Cerebellar cortex (tissue), 1 donor: ENCODE measurements at places on chromosomes 2 and 18.

DNA sequence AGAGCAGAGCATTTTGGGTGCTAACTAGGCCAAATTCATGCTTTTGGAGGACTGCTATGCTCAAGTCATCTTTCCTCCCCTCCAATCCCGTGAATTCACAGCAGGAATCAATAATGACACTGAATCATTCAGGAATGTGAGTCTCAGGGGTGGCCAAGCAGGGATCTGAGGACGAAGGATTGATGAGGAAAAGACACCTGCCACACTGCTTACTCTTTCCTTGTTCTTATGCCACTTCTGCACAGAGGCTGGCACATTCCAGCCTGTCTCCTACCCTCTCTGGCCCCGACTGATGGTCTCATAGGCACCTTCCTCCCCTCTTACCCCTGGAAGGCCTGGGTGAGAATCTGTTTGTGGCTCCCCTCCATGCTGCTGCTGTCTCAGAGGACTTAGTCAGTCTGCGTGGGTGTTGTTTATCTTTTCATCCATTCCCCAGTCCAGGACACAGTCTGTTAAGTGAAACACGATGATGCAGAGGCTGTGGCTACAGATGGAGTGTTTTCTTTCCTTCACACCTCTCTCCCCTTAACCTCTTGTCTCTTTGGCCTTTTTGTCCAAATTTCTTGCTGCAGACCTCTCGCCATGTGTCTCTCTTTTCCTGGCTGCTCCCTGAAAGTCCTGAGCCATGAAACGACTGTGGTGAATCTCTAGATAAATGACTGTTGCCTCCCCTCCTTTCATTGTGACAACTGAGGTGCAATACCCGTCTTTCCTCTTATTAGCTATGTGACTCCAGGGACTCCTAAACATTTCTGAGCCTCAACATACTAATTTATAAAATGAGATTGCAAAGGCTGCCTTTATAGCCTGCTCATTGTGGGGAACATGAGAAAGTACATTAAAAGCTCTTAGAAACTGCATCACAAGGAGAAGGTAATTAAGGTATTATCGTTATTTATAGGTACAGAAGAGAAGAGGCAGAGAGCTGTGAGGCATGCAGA, 86.9 kb downstream of the RDH14 start:
- no peak for DNase-seq

DNA sequence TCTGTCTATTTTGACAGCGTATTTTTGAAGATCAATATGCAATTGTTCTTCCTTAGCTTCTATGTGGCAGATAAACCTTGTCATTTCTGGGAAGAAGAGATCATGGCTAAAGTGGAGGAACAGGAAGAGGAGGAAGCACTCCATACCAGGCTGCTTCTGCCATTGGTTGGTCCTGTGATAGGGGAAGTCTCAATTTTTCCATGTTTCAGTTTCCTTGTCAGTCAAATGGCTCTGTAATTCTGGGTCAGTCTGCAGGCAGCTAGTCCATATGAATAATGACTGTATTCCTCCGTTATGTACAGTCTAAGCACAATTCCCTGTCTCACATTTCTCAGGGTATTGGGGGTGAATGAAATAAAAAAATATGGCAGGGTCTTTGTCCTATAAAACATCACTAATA, 277.6 kb upstream of the CXCR4 start:
- no peak for DNase-seq

DNA sequence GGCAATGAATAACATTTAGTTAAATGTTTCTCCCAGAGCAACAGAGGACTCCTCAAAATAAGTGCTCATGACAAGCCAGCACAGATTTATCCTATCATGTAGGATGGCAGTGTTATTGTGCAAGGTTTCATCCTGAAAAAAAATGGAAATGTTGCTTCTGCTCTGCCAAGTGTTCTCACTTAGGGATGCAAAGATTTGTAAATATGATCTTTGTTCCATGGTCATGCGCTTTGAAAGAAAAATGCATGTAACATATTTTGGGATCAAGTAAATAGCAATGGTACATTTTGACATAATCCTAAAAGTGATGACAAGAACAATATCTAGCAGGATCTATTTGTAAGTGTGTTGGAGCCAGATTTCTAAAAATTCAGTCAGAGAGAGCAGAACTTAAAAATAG, 229.5 kb upstream of the CCDC150 start:
- DNase-seq: no peak

- DNase-seq: no peak
Measured at GRCh38 chr2:75416420-75417342, 144.1 kb downstream of the EVA1A start.

DNA sequence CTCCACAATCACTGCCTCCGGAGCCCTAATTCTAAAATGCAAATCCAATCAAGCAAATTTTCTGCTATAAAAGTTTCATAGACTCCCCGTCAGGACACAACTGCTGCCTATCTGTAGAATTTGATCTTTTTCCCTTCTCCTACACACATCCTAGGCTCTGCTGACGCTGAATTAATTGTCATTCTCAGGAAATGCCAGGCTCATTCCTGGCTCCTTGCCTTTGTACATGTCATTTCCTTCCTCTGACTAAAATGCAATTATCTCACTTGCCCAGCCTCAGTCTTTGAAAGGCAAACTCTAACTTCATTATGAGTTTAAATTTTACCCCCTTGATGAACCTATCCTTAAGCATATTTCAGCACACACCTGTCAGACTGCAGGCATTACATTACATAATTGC, 844.9 kb upstream of the CRIM1 start:
- DNase-seq: no peak

DNA sequence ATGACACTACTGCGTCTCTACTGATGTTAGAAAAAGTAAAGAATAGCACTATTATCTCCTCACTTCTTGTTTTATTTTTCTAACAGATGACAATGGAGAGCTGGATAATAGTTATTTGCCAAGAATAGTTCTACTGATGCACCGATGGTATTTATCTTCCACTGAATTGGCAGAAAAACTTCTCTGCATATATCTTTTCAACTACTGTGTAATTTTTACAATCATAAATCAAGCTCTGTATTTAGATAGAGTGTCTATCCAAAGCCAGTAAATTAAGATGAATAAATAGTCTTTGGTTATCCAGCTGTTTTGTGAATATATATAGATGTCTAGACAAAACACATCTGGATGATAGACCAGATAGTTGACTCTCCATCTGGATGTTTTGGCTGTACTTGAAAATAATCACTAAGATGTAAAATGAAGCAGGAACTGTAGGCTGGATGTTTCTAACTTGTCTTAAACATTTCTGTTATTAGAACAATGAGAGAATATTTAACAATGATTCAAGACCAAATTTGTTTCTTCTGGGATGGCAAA, 40.1 kb downstream of the RASGRP3 start:
- DNase-seq: no peak

GRCh38 chr2:82169379-82169778, 1864.8 kb upstream of the LRRTM1 start:
- no peak for DNase-seq

DNA sequence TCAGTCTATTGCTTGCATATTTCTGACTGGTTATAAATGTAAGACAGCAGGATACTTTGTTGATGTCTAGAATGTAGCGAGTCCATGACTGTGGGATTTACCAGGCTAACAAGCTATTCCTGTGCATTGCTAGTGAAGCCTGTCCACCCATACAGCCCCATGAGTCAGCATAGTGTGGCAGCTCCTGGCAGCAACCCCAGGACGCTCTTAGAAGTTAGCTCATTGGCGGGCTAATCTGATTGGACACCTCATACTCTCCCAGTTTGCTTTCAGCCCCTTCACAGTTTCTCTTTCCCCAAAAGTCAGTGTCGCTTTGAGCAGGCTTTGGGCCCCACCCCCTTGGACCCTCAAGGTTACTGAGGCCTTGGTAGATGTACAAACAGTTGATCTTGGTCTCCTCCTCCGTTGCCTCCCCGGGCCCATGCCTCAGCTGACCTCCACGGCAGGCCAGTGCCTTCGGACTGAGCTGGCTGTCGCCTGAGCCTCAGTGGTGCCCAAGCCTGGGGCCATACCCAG, 48.0 kb downstream of the COA5 start:
- no peak for DNase-seq

DNA sequence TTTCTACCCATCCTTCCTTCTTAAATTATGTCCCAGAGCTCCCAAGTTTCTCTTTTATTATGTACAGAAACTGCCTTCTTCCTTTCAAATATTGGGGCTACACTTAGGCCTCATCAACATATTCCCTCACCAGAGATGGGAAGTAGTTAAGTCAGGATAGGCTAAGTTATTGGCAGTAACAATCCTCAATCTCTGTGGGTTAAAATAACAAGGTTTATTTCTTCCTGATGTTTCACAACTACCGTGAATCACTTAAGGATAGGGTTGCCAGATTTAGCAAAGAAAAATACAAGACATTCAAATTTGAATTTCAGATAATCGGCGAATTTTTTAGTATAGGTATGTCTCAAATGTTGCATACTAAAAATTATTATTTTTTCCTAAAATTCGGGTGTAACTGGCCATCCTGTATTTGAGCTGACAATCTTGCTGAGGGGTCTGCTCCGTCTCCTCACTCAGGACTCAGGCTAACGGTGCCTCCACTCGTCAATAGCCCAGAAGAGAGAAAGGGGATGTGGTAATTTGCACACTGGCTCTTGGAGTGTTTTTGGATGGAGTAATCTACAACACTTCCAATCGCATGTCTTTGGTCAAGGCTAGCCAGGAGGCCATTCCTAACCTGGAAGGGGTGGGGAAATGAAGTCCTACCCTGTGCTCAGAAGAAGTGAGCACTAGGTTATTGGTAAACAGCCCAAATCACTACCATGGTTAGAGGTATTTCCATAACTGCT, 91.7 kb downstream of the ACTR3 start:
- no peak for DNase-seq

GRCh38 chr2:241391892-241392665, 36.0 kb downstream of the FARP2 start:
- DNase-seq: peak; percentile 69

GRCh38 chr2:233476651-233477547, 89.7 kb downstream of the USP40 start:
- DNase-seq: no peak

DNA sequence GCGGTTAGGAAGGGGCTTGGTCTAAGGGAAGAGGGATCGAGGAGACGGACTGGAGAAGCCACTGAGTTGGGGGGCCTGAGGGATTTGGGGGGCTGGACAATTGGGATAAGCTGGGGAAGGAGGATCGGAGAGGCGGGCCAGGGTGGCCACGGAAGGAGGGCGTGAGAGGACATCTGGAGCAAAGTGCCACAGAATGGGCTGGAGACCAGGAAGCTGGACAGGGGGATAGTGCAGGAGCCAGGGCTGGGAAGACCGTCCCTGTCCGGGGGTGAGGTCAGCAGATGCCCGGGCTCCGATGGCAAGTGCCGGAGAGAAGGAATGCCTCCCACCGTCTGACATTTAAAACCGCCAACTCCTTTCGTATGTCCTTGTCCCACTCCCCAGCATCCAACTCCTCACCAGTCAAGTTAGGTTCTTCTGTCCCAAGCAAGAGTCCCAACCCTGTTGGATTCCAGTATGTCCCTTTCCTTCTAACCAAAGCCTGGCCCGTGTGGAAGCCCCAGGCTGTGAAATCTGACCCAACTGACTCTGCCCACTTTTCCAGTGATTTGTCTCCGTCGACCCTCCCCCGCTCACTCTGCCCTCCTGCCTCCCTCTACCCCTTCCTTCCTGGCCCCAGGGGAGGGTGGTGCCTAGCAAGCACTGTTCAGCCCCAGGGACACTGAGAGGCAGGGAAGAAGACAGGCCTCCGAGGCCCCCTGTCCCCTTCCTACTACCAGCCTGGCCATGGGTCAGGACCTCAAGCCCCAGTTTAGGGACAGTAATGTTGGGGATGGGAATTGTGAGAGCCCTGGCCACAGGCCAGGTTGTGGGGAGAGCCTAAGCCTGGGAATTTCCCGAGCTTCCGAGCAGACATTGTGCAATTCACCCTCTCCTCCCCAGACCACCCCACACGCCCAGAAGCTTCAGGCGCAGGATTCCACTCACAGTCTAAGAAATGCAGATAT, 31.5 kb upstream of the TMBIM1 start:
- peak; percentile 64 for DNase-seq

DNA sequence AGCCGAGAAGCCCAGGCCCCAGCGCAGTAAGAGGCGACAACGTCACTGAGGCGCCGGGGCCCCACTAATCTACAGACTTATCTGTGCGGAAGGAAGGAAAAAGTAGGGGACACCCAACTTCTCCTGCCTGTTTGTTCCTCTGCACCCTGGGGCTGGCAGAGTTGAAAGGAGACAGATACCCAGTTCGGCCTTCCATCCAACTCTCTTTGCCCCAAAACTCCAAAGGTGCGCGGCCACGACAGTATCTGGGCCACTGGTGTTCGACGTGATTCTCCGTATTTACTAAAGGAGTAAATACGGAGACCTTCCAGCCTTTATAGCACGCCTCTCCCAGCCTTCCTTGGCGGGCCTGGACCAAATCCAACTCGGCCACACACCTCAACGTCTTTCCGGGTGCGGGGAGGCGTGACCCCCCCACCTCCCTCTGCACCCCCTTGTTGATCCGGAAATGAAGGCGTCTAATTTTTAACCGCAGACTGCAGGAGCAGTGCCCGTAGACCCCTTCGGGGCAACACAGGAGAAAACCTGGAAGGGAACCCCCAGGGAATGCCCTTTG, 1.6 kb downstream of the SMAD7 start:
- DNase-seq: peak; percentile 47

DNA sequence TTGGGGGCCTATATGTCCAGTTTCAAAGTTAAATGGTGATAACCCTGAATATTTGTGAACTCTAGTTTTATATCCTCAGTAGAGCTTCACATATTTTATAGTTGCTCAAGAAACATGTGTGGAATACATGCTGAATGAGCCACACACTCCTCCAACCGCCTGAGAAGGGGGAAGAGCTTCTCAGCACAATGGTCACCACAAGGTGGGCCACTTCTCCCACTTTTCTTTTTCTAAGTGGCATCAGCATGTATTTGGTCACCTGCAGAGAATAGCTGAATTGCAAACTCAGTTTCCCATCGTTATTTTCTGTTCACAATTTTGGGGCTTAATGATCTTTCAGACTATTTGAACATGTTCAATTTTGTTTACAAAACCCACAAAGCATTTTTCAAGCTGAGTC, 340.5 kb downstream of the PARD3B start:
- no peak for DNase-seq

- DNase-seq: no peak
Measured at GRCh38 chr2:156800781-156801361, 364.7 kb downstream of the GPD2 start.

GRCh38 chr2:190318931-190319554, 583 bp downstream of the HIBCH start:
- peak; percentile 51 for DNase-seq

- no peak for DNase-seq
Measured at GRCh38 chr2:126731353-126731752, 75.4 kb downstream of the GYPC start.

- no peak for DNase-seq
Measured at GRCh38 chr2:96329874-96330273, 4.8 kb downstream of the ITPRIPL1 start.

GRCh38 chr18:12028040-12028628, 46.8 kb downstream of the IMPA2 start:
- DNase-seq: no peak

DNA sequence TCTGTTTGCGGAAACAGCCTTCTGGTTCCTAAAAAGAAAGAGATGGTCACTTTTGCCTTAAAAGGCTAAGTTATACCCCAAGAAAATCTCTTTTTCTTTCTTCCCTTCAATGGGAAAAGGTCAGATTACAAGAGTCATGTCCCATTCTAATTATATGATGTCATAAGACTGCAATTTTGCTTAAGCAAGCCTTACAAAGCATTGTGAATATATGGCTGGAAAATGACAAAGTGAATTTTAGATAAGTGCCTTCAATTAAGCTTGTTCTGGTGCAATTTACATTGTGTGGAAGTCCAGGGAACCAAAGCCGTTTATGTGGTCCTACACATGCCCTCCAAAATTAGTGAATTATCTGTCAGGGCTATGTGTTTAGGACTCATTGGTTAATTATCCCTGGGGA, 7.6 kb upstream of the BMP10 start:
- no peak for DNase-seq

- no peak for DNase-seq
Measured at GRCh38 chr2:100813527-100813926, 6.4 kb upstream of the NPAS2 start.
